ENCODE measurements at places on chromosomes 1 and 21. TPM values are rescaled to one million over a fixed set of nuclear protein-coding genes. Genes with fewer than 3 reads are reported as not detected.

TATDN3 gene
- 14.7 TPM for total RNA-seq

SKI gene
- total RNA-seq, result 29.8 TPM

ABCA4 gene
- total RNA-seq, result 0.53 TPM

SLC35A3 gene
- total RNA-seq, result 27.5 TPM

S100A3 gene
- 13.3 TPM for total RNA-seq

C1orf87 gene
- total RNA-seq, result not detected

TNN gene
- not detected for total RNA-seq

ITLN1 gene
- not detected for total RNA-seq

S100A14 gene
- 0.25 TPM for total RNA-seq

PDZK1 gene
- total RNA-seq, result 0.75 TPM

OR2AK2 gene
- not detected for total RNA-seq

BRINP3 gene
- total RNA-seq, result not detected

TLR5 gene
- total RNA-seq, result 0.12 TPM
